ENCODE measurements at places on chromosomes 2 and 18.

- no peak for DNase-seq
Measured at GRCh38 chr2:51027442-51027841, 4.5 kb downstream of the NRXN1 start.

- DNase-seq = no peak
Measured at GRCh38 chr2:70988151-70988550, 6.5 kb downstream of the TEX261 start.

- no peak for DNase-seq
Measured at GRCh38 chr2:58908501-58909154, 667.5 kb upstream of the FANCL start.

DNA sequence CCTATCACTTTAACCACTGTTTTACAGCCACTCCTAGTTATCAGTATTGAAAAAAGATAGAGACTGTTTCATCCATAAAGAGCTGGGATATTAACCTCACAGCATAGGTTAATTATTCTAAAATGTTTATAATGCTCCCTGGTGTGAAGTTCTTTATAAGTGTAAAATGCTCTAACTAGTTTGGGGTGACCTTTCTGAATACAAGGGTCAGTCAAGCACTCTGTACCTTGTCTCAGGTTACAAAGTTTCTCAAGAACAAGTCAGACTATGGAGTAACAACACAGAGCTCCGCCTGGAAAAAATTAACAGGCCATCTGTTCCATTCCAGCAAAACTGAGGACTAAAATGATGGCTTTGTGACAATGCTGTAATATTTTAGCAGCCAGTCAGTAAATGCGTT is 107.4 kb downstream of the NOL4 start:
- no peak for DNase-seq

- no peak for DNase-seq
Measured at GRCh38 chr2:101274142-101274541, 21.5 kb downstream of the CNOT11 start.
